Inflammatory macrophage (primary cell): ENCODE measurements at places on chromosomes 7 and 10.

DNA sequence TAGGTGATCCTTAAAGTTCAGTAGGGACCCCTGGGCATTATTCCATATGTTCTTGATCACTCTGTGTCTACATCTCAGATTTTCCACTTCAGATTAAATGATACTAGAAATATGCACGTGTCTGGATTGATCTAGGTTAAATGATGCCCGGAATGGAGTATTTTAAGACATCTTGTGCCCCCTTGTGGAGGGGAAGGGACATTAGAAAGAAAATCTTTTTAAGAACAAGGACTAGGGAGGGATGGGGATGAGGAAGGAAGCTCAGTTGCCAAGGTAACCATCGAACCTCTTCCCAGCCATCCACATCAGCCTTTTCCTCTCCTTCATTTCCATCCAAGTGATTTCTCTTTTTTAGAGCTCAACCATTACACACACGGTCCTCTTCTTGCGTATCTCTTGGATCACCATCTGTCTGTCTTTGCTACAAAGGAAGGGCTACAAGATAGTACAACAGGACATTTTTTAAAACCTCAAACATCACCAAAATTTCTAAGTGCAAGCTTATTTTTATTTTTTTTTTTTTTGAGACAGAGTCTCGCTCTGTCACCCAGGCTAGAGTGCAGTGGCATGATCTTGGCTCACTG, 40.5 kb downstream of the PRSS2 start:
- peak; percentile 60 for DNase-seq

DNA sequence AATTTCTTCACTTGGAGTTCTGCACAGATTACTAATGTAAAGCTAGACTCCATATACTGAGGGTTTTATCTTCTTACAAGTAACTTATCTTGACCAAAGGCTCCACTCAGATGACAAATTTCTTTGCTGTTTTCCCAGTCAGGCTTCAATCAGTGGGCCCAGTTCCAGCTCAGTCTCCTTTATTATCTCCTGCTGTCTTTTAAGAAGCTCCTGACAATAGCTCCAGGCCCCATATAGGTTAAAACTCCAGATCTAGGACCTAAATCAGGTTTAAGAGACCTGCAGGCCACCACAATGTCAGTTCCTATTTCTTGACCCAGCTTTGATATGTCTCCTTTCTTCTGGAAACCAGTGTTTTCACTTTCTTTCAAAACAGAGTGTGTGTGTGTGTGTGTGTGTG, 165.2 kb downstream of the RELN start:
- no peak for DNase-seq

GRCh38 chr10:131743190-131744151, 157.3 kb upstream of the PPP2R2D start:
- peak; percentile 27 for DNase-seq

- DNase-seq = no peak
Measured at GRCh38 chr10:44731283-44731682, 179.9 kb upstream of the TMEM72 start.

GRCh38 chr7:100835903-100836811, 8.8 kb upstream of the EPHB4 start:
- DNase-seq = no peak

DNA sequence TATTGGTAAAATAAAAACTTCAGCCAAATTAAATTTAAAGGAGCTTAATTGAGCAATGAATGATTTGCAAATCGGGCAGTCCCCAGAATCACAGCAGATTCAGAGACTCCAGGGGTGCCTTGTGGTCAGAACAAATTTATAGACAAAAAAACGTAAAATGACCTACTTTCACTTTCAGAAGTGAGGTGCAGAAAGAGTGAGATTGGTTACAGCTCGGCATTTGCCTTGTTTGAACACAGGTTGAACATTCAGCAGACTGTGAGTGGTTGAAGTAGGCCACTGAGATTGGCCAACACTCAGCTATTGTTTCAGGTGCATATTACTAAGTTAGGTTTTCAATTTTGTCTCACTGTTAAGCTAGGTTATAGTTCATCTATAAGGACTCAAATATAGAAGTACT, 153.4 kb downstream of the BICC1 start:
- no peak for DNase-seq

GRCh38 chr7:46109437-46109836, 188.4 kb upstream of the IGFBP3 start:
- DNase-seq = no peak

- DNase-seq = no peak
Measured at GRCh38 chr7:33667196-33667595, 238.1 kb upstream of the BMPER start.

DNA sequence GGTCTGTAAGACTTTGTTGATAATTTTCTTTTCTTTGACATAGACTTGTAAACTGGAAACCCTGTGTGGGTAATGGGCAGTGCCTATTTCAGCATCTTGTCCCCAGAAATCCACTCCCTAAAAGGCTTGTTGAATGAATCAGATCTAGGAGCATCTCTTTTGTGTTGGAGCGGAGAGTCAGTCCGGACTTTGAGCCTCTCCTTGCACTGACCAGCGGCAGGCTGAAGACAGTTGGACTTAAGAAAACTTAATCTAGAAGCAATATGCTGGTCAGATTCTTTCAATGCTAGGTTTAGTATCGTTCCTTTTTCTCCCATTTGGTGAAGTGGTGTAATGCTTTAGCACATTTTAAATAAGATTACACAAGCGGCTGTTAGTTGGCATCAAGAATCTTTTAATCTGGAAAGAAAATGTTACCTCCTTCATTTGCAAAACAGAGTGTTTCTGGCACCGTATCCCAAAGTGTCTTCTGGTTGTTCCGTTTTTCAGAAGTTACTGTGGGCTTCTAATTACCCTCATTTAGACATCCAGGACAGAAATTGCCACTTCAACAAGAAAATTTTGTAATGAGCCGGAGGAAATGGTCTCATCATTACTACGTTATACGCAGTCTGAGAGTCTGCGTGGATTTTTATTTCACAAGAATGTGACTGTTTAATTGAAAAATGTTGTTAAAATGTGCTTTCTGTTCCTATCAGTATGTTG, 74.7 kb downstream of the CUX1 start:
- DNase-seq = peak; percentile 92

DNA sequence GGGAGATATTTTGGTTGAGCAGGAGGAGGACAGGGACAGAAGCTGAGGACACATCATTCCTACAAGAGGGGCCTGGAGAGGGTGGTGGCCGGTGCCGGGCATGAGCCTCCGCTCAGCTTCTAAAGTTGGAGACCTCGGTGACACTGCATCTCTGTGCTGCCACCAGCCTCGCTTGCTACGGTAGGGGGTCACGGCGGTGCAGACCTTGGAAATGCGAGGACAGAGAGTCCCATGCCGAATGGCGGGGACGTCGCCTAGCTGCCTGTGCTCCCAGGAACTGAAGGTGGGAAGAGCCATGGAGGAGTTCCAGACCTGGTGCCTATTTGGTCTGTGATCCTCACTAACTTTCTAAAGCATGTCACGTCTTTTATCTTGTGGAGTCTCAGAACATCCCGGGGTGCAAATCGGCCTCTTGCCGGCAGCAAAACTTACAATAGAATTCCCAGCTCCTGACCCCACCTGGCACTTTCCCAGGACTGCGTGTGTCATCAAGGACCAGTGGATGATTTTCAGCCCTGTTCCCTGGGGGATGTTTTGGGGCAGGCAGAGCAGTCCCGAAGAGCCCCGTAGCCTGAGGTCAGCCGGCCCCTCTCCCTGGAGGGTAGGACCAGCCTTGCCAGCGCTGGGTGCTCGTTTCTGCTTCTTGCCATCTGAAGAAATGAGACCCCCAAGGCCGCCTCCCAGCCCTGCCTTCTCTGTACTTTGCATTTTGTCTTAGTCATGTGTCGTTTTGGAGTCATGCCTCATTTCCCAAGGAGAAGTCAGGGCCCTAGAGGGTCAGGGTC, 205.8 kb upstream of the SHH start:
- no peak for DNase-seq

DNA sequence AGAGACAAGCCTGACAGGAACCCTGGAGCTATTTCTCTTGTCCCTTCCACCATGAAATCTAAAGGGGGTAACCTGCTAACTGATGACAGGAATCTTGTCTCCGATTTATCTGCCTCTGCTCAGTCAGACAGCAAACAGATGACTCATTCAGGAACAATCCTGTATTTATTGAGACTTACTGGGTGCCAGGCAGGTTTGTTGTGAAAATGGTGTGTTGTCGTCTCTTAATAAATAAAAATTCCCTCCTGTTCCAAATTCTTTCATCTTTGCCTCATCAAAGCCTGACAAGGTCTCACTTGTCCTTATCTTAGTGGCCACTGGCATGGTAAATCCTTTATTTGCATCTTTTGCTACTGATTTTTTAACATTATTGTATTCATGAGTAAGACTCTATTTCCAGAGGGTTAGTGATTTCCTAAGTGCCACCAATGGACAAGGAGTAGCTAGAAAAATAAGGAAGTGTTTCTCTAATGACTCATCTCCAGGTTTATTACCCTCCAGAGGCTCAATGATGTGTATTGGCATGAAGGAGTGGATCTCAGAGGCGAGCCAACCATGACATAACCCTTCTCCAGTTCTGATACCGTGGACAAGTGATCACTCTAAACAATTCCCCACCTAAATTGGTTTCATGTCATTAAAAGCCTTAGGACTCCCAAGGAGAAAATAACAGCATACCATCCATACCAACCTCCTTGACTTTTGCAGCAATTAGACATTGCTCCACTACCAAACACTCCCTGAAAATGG, 724.0 kb downstream of the GRID1 start:
- no peak for DNase-seq

DNA sequence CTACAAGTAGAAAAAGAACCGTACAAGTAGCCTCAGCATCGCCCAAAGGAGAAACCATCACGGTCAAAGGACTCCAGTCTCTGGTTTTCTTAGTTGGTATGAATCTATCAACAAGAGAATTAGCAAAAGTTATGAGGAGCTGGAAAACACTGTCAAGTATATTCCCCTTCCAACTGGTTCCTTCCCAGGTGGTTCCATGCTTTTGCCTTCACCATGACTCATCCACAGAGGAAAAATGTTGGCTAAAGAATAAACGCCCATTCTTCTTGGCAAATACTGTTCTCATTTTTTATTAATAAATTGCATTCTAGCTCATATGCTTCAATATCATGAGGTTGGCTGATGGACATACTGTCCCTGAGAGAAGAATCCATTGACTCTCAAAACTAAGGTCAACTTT, 6.4 kb downstream of the ELMO1 start:
- no peak for DNase-seq

DNA sequence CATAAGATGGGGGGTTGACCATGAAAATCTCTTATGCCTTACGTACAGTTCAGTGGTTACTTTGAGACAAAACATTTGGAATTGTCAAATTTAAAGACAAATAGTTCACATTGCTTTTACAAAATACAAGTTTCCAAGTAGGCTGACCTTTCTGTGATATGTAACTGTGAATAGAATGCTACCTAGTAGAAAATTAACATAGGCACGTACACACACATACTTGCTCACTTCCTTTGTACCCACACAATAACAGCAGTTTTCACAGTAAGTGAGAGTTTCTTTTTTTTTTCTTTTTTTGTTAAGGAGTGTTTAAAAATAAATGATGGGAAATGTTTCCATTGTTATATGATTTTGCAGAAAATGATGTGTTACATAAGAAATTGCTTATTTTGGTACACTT, 53.3 kb upstream of the SP8 start:
- no peak for DNase-seq

GRCh38 chr7:131955679-131956078, 399.3 kb upstream of the PODXL start:
- no peak for DNase-seq

GRCh38 chr10:24651923-24652322, 71.8 kb downstream of the ARHGAP21 start:
- DNase-seq = no peak

GRCh38 chr7:42597300-42597699, 314.6 kb downstream of the C7orf25 start:
- DNase-seq = no peak

DNA sequence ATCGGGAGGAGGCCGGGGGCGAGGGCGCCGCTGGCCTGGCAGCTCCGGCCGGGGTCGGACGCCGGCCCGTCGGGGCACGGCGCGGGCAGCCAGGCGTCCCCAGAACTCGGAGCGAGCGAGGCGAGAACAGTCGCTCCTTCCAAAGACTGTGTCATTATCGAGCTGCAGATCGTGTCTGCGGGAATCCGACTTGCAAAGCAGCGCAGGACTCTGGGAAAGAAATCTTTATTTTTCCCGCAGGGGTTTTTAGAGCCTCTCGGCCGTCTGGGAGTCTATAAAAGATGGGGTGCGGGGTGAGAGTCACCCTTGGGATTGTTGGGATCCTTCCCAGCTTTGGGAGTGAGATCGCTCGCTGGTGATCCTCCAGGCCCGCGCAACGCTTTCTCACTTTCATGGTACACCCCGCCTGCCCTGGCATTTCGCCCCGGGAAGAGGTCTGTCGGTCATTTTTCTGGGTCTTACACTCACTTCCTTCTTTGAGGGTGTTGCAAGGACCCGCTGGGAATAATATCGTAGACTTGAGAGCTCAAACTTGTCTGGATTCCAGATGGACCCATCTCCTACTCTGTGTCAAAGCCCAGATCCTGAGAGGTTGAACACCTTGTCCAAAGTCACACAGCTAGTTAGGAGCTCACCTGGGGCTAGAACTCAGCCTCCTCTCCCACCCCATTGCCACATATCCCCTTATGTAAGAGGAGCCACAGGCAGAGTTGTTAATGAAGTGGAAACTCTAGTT, 1.0 kb downstream of the UBTD1 start:
- DNase-seq = peak; percentile 55

GRCh38 chr10:84175436-84175835, 1.8 kb downstream of the GPR15LG start:
- DNase-seq = no peak

DNA sequence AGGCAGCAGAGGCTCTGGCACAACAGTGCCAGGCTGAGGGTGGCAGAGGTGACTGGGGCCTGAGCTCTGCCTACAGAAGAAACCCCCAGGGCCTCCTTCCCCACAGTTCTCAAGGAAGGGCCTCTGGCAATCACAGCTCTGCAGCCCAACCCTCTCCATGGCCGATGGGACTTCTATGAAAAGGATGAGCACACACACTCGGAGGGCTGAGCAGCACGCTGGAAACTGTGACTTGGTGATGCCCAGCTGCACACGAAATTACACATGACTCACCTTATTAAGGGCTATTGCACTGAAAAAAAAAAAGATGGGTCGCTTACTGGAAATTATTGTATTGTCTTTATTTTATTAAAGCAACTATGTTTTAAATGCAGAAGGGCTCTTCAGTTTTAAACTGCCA, 42.9 kb upstream of the LRRC18 start:
- no peak for DNase-seq

- no peak for DNase-seq
Measured at GRCh38 chr7:158864833-158865232, 8.5 kb downstream of the DYNC2I1 start.

DNA sequence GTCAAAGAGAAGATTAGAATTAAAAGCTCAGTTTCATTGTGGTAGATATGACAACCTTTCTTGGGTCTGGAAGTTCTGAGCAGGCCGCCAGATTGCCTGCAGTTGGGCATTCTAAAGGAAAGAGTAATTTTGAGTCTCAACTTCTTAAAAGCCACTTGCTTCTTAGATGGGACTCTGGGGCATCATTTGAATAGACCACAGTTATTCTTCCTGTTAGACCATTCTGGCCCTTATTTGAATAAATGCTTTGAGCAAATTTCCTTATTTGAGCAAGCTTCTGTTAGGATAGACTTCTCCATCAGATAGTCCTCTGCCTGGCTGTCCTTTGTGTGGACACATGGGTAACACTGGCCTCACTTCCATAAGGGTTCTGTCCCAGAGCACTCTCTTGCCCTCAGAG, 40.2 kb downstream of the SND1 start:
- no peak for DNase-seq

- no peak for DNase-seq
Measured at GRCh38 chr7:129796186-129796775, 156.5 kb downstream of the UBE2H start.
